ENCODE measurements at places on chromosomes 2 and 18. TPM values are rescaled to one million over a fixed set of nuclear protein-coding genes. Genes with fewer than 3 reads are reported as not detected.

NLRC4 gene
- 0.38 TPM for polyA plus RNA-seq

- no peak for DNase-seq
Measured at GRCh38 chr2:238549866-238550265, 123.1 kb downstream of the ASB1 start.

SIX2 gene
- 1.9 TPM for polyA plus RNA-seq

GRCh38 chr18:9704233-9705118 is 3.6 kb upstream of the RAB31 start:
- no peak for DNase-seq

NOL4 gene
- not detected for polyA plus RNA-seq

- no peak for DNase-seq
Measured at GRCh38 chr2:15919716-15920434, 20.5 kb upstream of the MYCN start.
